NCI-H187 treated with DMSO at 0.1 percent for 48 hours (cell line): ENCODE measurements at places on chromosomes 1 and 21.

DNA sequence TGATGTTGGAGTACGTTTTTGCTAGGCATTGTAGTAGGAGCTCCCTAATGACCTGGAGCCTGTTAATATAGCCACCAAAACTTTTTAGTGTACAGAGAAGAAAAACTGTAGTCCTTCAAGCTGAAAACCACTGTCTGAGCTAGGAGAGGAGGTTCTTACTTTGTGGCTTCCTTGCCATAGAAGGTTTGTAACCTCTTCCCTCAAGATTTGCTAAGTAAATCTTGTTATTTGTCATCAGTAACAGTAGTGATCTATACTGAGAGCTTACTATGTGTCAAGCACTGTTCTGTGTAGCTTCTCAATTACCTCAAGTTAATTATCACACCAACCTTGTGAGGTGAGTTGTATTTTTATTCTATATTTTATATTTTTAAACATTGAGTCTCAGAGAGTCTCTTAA is 21.2 kb upstream of the LRRC8C start:
- no peak for DNase-seq

- DNase-seq = no peak
Measured at GRCh38 chr1:217881607-217882332, 250.6 kb downstream of the SPATA17 start.

GRCh38 chr1:153490272-153491051 is 30.0 kb upstream of the S100A7 start:
- peak; percentile 74 for DNase-seq

- peak; percentile 72 for DNase-seq
Measured at GRCh38 chr1:171226747-171227370, 21.4 kb upstream of the FMO1 start.

- DNase-seq = no peak
Measured at GRCh38 chr21:15430023-15430422, 299.8 kb upstream of the USP25 start.
